ENCODE measurements at places on chromosomes 4 and X.

DNA sequence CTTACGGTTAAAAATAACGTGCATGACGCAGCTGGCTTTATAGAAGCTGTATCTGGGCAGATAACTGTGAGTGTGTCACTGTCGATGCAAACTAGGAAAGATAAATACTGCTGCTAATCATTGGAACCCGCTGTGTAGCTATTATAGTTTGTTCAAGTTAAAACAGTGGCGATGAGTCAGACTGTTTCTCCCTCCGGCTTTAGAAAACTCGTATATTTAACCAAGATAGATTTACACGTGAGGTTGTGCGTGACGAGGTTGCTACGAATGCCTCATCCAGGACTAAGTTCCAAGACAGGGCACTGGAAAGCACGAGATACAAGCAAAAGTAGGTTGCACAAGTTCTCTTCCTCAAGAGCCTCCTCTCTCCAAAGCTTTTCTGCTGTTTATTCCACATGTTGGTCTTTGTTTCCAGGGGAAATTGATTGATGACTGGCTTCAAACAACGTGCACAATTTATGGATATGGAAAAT lies 270.7 kb downstream of the FBXW7 start:
- DNase-seq = peak; percentile 68

- no peak for DNase-seq
These were observed 54.5 kb downstream of the RTL9 start for GRCh38 chrX:110412971-110413726.

- DNase-seq = peak; percentile 29
These were observed 46.7 kb downstream of the ENPP6 start for GRCh38 chr4:184171011-184171410.

- DNase-seq = no peak
These were observed 152.3 kb downstream of the RAB28 start for GRCh38 chr4:13331827-13332226.

DNA sequence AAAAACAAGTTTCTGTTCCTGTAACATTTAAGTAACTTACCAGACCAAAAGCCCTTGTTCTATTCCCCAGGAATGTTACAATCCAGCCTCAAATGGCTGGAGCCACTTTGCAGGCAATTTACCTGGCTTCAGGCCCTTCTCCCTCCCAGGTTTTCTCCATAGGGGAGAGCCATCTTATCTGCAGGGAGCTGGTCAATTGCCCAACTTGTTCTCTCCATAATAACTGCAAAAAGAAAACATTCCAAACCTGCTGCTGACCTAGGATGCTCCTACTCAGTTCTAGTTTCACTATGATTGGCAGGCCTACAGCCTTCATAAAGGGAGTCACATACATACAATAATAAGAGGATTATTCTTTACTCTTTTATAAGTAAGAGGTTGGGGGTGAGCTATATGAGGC lies 670.7 kb downstream of the PCDH7 start:
- DNase-seq = no peak

All from AG10803 (cell line).